ENCODE measurements at places on chromosomes 13 and 19. TPM values are rescaled to one million over a fixed set of nuclear protein-coding genes. Genes with fewer than 3 reads are reported as not detected.

DIAPH3 gene
- 6.7 TPM for total RNA-seq

ANO8 gene
- total RNA-seq, result 4.4 TPM

TNNT1 gene
- total RNA-seq, result 114 TPM

R3HDM4 gene
- 25.4 TPM for total RNA-seq

SLC6A16 gene
- total RNA-seq, result 1.1 TPM

ZSCAN22 gene
- 2.6 TPM for total RNA-seq

LYPD3 gene
- total RNA-seq, result 0.45 TPM

GPR183 gene
- total RNA-seq, result not detected

KLK14 gene
- total RNA-seq, result 0.41 TPM

CYP4F3 gene
- total RNA-seq, result 2.3 TPM

PTPRH gene
- total RNA-seq, result 5.3 TPM

RASAL3 gene
- total RNA-seq, result not detected

TLE2 gene
- total RNA-seq, result 2.4 TPM

TTYH1 gene
- total RNA-seq, result 0.27 TPM

CAPN12 gene
- total RNA-seq, result 5.0 TPM

LILRA6 gene
- 0.06 TPM for total RNA-seq

ZNF560 gene
- total RNA-seq, result not detected

MADCAM1 gene
- 0.33 TPM for total RNA-seq

PRR22 gene
- total RNA-seq, result 2.9 TPM

FAM98C gene
- total RNA-seq, result 26.9 TPM

ZNF439 gene
- total RNA-seq, result not detected

TMEM238 gene
- 1.6 TPM for total RNA-seq

SMIM24 gene
- 0.44 TPM for total RNA-seq

PNMA8A gene
- 11.5 TPM for total RNA-seq

POP4 gene
- total RNA-seq, result 195 TPM

LRP3 gene
- total RNA-seq, result 61.7 TPM

APOC4 gene
- not detected for total RNA-seq

PLA2G4C gene
- total RNA-seq, result 11.9 TPM

DCT gene
- total RNA-seq, result not detected

PTPRS gene
- total RNA-seq, result 27.0 TPM

ZNF556 gene
- not detected for total RNA-seq

CACNG8 gene
- 1.2 TPM for total RNA-seq

MATK gene
- total RNA-seq, result 1.9 TPM

HSH2D gene
- total RNA-seq, result not detected

FBXO17 gene
- total RNA-seq, result 66.9 TPM

ZNF492 gene
- total RNA-seq, result not detected

KLK4 gene
- 0.08 TPM for total RNA-seq

ZNF541 gene
- total RNA-seq, result not detected

LIN37 gene
- 28.2 TPM for total RNA-seq

ZNF414 gene
- 19.5 TPM for total RNA-seq
